ENCODE measurements at places on chromosomes 3 and 15.

DNA sequence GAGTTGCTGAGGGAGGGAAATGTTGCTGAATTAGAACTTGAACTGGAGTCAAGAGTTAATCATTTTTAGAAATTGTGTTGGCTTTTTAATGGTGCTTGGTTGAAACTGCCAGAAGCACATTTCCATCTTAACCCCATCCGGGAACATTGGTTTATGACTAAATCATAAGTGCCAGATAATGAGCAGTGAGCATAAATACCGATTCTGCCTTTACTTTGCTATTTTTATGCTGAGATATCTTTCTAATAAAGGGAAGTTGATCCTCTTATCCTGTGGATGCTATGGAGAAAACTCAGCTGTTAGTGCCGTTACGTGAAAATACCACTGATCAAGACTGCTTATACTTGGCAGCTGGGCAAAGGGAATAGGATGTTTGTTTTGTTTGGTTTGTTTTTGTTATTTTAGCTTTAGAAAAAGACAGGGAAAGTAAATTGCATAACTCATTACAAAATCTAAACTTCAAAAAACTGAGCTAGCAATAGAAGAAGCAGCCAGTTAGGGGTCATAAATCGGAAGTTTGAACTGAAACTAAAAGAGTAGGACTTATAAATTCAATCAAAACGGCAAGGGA lies 813.1 kb downstream of the NAALADL2 start:
- DNase-seq, result no peak

DNA sequence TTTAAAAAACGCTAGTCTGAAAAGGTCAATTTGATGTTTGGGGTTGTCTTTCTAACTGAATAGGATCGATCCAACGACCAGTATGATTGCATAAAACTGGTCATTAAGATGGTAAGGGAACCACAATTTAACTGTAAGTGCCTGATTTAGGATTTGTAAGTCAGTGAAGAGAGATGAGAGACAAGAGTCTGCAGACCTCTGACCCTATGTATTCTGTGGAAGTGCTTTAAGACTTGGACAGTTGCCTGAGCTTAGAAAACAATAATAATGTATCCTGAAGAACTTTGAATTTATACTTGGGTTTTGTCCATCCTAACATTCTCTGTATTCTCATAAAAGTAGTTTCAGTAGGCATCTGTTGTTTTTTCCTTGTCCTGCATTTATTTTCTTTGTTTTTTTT lies 221.4 kb upstream of the SUCLG2 start:
- no peak for DNase-seq

DNA sequence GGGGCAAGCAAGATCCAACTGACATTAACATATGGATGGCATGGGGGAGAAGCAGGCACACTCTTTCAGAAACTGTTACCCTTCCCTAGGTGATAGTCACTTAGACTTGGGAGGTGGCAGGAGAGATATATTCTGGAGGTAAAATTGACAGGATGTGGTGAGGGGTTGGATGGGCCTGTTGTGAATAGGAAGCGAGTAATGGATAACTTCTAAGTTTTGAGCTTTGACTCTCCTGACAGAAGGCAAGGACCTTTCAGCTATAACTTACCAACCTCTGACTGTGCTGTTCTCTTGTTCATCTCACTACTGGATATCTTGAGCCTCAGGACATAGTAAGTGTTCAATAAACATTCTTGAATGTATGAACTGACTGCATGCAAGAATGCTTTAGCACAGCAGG lies 1.9 kb upstream of the PDIA5 start:
- no peak for DNase-seq

GRCh38 chr15:27499191-27499590 lies 528.2 kb downstream of the GABRG3 start:
- DNase-seq, result no peak

GRCh38 chr3:178841011-178841410 lies 230.6 kb downstream of the ZMAT3 start:
- DNase-seq, result no peak

DNA sequence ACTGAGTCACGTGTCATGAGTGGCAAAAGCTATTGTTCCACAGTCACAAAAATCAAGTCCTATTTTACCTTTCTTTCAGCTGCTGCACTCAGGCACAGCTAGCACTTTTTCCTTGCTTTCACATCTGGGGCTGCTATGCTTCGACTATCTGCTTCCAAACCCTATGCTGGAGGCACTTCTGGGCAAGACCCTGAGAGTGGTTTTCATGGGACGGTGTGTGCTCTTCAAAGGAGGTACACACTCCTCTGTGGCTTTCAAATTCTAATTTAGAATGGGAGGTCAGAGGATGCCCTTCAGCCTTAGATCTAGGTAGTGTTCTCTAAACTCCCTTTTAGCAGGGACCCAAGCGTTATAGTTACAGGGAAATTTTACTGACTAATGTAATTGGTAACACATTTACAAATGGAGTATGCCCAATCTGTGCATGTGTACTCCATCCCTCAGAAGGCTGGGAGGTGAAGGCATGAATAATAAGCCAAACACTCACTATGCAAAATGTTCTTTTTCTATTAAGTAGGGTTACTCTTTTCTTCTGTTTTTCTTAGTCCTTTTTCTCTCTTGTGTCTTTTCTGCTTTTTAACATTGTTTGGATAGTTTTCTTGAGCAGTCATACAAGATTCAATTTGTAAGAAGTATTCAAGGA lies 188.3 kb downstream of the LSAMP start:
- no peak for DNase-seq

GRCh38 chr3:37041546-37042195 lies 48.4 kb downstream of the MLH1 start:
- no peak for DNase-seq

DNA sequence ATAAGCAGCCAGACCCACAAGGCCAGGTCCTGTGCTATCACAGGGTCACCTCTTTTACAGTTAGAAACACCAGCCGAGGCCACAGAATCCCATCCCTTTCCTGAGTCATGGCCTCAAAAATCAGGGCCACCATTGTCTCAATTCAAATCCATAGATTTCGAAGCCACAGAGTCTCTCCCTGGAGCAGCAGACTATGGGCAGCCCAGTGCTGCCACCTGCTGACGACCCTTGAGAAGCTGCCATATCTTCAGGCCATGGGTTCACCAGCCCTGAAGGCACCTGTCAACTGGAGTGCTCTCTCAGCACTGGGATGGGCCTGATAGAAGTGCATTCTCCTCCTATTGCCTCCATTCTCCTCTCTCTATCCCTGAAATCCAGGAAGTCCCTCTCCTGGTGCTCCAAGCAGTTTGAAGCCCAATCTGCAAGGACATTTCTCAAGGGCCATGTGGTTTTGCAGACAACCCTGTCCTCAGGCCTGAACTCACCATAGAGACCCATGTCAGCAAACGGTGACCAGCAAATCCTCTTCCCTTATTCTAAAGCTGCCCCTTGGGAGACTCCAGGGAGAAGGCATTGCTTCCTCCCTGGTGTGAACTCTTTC lies 39.6 kb downstream of the TGM4 start:
- DNase-seq, result peak; percentile 27

DNA sequence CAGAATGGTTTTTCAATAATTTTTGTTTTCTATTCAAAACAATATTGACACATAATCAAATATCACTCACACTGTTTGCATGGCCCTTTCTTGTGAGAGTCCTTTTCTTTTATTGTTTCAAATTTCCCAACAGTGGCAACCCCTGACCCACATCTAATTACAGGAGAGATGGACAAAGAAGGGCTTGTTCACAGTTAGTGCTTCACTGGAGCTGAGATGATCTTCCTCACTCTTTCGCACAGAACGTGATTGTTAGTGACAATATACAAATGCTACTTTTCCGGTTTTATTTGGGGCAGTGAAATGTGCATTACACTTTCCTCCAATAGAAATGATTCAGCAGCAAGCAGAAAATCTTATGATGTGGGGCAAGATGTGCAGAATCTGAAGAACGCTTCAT lies 38.6 kb upstream of the TTC14 start:
- no peak for DNase-seq

DNA sequence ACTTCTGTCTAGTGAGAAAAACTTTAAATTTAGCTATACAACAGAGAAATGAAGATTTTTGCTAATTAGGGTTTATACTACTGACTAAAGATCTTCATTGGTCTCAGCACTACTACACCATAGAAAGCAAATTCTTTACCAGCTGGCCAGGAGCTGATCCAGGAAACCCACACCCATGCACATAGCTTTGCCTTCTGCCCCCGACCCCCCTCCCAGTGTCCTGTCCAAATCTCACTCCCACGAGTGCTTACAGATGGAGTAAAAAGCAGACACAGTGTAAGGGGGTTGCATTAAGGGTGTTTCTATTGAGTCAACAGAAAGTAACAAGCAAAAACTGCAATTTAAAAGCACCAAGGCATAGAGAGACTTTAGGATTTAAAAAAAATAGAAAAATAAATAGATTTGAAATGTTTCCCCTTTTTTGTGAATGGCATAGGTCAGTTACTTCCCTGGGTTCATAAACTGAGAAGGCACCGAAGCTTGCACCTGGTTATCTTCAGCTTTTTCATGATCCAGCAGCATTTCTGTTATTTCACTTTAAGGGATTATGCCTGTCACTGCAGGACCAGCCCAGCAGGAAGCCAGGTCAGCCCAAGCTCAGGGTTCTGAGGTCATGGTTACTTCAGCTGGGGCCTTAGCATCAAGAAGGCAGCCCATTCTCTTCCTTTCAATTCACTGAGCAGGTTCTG lies 124.3 kb downstream of the CTNNB1 start:
- DNase-seq, result no peak

- DNase-seq, result no peak
Observed at GRCh38 chr3:32613183-32613582, 42.5 kb upstream of the DYNC1LI1 start.

GRCh38 chr3:159781867-159782266 lies 206.8 kb upstream of the IL12A start:
- DNase-seq, result no peak

GRCh38 chr3:139771331-139771730 lies 93.6 kb upstream of the NMNAT3 start:
- no peak for DNase-seq

GRCh38 chr15:101213570-101213969 lies 38.3 kb downstream of the CHSY1 start:
- DNase-seq, result no peak

DNA sequence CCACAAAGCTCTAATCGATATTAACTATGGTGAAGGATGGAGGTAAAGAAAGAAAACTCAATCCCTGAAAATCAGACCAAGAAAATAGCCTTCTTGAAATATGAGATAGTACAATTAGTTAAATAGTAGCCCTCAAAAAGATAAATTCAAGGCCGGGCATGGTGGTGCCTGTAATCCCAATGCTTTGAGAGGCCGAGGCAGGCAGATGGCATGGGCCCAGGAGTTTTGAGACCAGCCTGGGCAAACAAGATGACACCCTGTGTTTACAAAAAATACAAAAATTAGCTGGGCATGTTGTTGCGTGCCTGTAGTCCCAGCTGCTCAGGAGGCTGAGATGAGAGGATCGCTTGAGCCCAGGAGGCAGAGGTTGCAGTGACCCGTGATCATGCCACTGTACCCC lies 31.6 kb upstream of the CEP152 start:
- no peak for DNase-seq

DNA sequence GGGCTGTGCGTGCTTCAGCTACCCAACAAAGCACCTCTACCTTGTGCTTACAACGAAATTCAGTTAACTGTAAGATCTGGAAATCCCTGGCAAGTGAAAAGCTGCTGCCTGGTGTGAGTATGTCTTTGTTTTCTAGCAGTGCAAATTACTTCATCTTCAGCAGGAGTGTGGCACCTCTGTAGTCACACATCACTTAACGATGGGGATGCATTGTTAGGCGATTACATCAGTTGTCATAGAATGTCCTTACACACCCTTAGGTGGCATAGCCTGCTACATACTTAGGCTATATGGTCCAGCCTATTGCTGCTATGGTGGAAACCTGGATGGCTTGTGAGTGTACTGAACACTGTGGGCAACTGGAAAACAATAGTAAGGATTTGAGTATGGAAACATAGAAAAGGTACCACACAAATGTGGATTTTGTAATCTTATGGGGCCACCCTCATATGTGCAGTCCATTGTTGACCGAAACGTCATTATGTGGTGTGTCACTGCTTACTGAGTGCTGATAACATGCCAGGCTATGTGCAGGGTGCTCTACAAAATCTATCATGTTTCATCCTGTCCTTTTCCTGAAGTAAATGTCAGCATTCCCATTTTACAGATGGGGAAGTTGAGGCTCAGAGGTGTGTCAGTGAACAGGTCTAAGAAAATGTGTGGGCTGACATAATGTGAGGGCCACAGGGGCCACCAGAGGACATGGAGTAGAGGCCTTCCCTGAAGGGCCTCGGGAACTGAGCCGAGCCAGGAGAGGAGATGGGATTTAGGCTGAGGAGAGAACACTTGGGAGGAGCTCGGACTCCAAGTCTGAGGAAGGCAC lies 173.5 kb downstream of the VGLL4 start:
- no peak for DNase-seq

GRCh38 chr3:186532598-186533072 lies 11.5 kb downstream of the CRYGS start:
- no peak for DNase-seq

- no peak for DNase-seq
Observed at GRCh38 chr15:75759416-75760130, 46.9 kb upstream of the CSPG4 start.

DNA sequence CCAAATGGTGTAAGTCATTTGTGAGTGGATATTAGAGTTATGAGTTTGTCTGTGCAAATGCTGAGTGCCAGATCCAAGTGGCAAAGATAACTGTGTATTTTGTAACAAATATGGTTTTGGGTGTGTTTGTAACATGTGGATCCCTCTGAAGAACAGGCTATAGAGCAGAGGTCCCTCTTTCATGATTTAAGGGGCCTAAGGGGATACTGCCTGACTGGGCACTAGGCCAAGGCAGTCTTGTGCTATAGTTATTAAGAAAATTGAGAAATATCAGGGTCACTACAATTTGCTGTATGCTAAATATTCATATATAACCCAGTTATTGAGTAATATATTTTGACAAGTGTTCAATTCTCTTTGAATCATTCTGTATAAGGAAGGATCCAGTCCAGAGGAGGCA lies 555.6 kb upstream of the RGMA start:
- no peak for DNase-seq

GRCh38 chr3:189143771-189144170 lies 28.0 kb upstream of the TPRG1 start:
- DNase-seq, result no peak

- no peak for DNase-seq
Observed at GRCh38 chr3:72345237-72345878, 502.9 kb downstream of the SHQ1 start.

DNA sequence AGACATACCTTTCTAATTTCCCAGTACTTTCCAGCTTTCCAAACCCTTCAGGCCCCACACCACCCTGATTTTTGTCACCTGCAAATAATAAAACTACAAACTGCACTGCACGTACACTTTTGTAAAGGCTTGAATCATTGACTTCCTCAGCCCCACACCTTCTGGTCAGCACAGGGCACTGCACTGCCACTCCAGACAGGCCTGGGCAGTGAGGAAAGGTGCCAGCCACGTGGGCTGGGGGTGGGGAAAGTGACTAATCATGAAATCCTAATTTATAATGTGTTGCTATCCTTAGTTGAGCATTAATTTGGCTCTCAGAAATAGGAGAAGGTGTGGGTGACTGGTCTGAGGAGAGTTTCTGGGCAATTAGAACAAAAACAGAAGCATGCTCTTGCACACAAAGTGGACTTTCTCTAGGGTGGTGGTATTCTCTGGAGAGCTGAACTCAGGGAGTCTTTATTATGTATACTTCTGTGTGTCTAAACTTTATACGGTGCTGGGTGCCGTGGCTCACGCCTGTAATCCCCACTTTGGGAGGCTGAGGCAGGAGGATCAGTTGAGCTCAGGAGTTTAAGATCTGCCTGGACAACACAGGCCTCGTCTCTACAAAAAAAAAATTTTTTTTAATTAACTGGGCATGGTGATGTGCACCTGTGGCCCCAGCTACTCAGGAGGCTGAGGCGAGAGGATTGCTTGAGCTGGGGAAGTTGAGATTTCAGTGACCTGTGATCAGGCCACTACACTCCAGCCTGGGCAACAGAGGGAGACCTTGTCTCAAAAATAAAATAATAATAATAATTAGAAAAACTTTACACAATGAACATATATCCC lies 58.2 kb upstream of the FLNB start:
- DNase-seq, result no peak
